Stimulated activated CD4-positive, alpha-beta T cell treated with anti-CD3 and anti-CD28 coated beads, Interleukin-1b, Interleukin-23, amount 100 ng/mL, for 1 hour (primary cell): ENCODE measurements at places on chromosomes 16 and 17.

- no peak for DNase-seq
These were observed 107.2 kb downstream of the PHKB start for GRCh38 chr16:47568351-47568750.

- no peak for DNase-seq
These were observed 40.3 kb upstream of the MED13 start for GRCh38 chr17:62105357-62105756.

DNA sequence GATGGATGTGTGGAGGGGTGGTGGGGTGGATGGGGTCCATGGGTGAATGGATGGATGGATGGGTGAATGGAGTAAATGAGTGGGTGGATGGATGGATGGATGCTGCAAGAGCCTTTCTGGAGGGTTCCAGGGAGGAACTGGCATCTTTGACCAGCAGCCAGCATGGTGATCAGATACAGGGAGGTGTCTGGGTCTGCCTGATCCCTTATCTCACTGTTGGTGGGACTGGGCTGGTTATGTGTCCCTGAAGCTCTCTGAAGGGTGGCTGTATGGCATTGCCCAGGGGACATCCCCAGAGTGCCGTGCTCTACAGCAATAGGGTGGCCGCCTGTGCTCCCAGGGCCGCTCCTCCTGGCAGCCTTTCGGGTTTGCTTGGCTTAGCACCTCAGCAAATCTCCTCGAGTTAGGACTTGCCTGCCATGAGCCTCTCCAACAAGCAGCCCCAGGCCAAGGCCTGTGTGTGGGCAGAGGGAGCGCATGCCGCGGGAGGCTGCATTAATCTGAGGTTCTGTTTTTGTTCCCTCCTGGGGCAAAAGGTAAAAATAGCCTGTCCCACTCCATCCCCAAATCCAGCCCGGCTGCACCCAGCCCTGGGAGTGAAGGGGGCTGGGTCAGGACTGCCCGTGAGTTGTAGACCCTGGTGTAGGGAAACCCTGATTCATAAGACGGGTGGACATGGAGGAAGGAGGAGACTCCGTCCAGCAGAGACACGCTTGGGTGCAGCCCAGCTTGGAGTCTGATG is 165.4 kb downstream of the SEC14L1 start:
- DNase-seq, result no peak

DNA sequence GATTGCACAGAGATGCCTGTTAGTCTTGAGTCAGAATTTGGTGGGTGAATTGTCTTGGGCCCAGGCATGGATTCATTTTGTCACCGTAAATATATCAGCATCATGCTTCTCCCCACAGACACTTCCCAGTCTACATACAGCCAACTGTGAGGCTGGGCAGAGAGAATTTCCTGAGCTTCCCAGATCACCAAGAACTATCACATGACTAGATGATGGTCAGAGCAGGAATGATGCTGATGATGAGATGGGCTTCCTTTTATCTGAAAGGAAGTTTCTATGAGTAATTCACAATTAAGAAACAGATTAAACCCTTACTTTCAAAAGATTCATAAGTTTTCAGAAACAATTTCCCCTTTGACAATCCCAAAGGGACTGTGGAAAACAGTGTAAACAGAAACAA is 323 bp upstream of the KRTAP9-9 start:
- DNase-seq, result no peak

DNA sequence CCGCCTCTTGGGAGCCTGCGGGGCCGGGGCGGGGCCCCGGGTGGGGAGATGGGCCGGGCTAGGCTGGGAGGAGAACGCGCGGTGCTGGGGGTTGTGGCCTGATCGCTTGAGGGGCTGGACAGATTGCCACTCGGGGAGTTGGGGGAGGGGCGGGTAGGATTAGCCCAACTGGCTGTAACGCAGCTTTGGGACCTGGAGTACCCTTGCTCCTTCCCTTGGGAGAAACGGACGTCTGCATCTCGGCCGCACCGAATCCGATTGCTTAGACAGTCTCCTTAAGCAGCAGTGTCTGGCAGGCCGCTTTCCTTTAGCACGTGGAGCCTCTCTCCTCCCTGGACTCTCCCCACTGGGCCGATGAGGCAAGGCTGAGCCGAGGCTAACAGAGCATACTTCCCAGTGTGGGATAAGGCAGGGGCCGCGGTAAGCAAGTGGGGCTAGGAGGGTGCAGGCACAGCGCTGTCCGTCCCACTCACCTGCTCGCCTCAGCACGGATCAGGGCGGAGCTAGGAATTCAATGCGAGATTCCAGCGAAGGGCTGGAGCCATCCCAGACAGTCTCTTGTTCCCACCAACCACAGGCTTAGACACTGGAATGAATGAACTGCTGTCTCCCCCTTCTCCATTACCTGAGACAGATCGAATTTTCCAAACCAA is 540 bp upstream of the ACLY start:
- DNase-seq, result peak; percentile 2

GRCh38 chr17:34709158-34709754 is 129.9 kb downstream of the TMEM132E start:
- no peak for DNase-seq

DNA sequence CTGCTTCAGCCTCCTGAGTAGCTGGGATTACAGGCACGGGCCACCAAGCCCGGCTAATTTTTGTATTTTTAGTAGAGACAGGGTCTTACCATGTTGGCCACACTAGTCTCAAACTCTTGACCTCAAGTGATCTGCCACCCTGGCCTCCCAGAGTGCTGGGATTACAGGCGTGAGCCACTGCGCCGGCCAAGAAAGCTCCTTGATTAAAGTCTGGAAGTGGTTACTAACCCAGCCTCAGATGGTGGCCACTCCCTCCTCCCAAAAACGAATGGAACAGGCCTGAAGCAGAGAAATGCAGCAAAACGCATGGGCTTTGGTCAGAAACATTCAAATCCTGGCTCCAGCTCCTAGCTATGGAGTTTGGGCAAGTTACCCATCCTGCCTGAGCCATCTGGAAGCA is 11.3 kb downstream of the FKBP10 start:
- no peak for DNase-seq

DNA sequence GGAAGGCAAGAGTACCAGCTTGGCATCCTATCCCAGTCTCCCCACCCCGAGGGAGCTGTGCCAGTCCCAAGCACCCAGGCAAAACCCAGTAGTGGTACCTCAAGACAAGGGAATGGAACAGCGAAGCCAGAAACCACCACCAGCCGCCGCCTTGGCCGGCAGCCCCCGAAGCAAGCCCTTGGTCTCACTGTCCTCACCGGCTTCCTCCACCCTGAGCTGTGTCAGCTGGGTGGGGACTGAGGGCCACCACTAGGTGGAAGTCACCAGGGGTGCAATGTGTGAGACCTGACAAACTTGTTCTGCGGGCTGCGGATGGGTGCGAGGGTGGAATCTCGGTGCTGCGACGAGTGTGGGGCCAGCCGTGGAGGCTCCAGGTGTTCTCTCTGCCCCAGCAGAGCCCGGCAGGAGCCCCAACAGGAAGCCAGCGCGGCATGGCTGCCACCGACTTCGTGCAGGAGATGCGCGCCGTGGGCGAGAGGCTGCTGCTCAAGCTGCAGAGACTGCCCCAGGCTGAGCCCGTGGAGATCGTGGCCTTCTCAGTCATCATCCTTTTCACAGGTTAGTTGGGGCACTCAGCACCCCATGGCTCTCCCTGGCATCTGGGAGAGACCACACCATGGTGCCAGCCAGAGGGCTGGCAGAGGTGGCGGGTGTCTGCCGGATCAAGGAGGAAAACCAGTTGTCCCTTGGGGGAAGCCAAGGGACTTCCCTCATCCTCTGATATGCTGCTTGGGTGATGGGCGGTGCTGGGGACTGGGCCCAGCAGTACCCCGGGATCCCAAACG is 6.7 kb downstream of the SMIM5 start:
- no peak for DNase-seq
